Smooth muscle cell of the brain vasculature (primary cell): ENCODE measurements at places on chromosomes 2 and 18.

- no peak for DNase-seq
These were observed 62.4 kb downstream of the MTX2 start for GRCh38 chr2:176331646-176332045.

- no peak for DNase-seq
These were observed 3.6 kb upstream of the DOK6 start for GRCh38 chr18:69397096-69397495.

DNA sequence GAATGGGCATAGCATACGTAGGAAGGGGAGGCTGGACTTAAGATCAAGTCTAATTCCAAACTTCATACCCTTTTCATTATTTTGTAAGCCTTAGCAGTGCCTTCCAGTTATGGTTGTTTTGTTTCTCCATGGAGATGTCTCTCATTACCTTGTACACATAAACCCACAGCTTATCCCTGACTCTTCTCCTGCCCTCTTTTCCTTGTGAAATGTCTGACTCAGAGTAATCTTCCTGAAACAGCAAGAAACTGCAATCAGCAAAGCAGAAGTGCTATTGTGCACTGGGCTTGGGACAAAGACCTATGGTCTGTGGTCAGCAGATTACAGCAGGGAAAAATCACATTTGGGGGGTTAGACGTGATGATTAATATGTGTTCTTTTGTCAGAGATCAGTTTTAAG is 176.7 kb downstream of the IKZF2 start:
- peak; percentile 20 for DNase-seq

DNA sequence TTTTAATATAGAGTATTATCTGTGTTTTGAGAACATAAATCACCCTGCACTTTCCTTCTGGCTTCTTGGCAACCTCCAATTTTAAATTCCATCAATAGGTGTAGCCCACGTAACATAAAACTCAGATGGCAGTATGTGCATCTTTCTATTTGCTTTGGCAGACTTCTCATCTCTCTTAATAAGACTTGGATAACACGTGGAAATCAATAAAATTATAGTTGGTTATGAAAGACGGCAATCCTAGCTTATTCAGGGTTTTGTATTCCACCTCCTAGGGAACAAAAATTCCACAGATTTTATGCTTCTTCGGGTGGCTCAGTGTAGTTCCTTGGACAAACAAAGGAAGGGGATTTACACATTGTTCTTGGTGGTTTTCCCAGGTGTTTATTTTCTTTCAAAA is 299.3 kb downstream of the RND3 start:
- no peak for DNase-seq

- DNase-seq: no peak
These were observed 9.6 kb upstream of the ALPK2 start for GRCh38 chr18:58638441-58638840.

DNA sequence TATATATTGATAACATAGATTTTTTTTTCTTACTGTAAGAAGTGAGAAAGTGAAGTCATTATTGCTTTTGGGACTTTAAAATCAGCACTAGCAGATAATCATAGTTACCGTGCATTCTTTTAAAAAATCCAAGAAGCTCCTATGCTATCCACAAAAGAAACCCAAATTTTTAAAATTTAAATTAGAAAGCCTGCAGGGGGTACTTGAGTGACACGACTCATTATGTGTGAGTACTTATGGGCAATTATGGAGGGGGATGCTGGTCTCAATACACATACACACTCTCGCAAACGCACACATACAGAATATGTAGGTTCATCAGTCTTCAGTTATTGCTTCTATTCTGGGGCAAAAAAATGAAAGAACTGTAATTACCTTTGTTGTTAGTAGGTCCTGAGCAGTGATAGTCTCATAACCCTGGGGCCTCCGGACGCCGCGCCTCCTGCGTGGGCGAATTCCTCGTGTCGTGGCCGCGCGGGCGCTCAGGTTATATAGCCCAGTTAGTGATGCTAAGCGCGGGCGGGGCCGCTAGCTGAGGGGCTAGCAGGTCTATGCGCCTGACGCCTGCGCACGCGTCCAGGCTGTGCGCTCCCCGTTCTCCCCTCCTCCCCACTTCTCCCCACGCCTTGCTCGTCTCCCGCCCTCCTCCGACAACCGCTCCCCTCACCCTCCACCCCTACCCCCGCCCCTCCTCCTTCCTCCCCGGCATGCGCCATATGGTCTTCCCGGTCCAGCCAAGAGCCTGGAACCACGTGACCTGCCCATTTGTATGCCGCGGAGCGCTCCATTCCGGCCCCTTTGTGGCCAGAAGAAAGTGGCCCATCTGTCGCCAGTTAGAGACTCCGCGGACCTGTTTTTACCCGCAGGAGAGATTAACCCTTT is at the start of gene NEUROD1:
NEUROD1 (minus strand) TSS at position 463 of the 882 bp plus-strand sequence. CDS start 1,657 bp downstream, outside the sequence.
- no peak for DNase-seq

GRCh38 chr2:18325118-18325517 is 235.3 kb downstream of the RDH14 start:
- DNase-seq: no peak

GRCh38 chr2:170152421-170152820 is 25.5 kb upstream of the MYO3B start:
- DNase-seq: no peak

- no peak for DNase-seq
These were observed 346.2 kb upstream of the MEX3C start for GRCh38 chr18:51543658-51544155.

GRCh38 chr18:58949031-58949430 is 84.4 kb downstream of the ZNF532 start:
- DNase-seq: no peak

DNA sequence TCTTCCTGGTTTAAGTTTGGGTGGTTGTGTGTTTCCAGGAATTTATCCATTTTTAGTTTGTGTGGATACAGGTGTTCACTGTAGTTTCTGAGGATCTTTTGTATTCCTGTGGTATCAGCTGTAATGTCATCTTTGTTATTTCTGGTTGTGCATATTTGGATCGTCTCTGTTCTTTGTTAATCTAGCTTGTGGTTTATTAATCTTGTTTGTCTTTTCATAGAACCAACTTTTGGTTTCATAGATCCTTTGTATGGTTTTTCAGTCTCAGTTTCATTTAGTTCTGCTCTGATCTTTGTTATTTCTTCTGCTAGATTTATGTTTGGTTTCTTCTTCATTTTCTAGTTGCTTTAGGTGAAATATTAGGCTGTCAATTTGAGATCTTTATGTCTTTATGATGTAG is 202.4 kb upstream of the ZSWIM2 start:
- no peak for DNase-seq

DNA sequence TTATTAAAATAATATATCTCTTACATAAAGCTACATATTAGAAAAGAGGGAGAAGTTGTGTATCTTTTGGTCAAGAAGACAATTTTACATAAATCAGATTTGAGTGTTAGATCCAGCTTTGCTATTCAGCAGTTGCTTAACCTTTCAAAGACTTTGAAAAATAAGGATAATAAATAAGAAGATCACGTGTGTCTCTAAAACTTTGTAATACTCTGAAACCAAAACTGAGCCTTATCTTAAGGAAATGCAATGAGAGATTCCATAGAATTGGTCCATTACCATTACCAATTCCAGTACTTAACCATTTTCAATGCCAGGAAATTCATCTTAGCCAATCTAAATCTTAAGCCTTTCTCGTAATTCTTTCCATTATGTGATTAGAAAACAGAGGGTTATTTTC is 89.2 kb upstream of the COL5A2 start:
- no peak for DNase-seq

GRCh38 chr2:85663594-85664565 is 4.1 kb downstream of the SFTPB start:
- no peak for DNase-seq

DNA sequence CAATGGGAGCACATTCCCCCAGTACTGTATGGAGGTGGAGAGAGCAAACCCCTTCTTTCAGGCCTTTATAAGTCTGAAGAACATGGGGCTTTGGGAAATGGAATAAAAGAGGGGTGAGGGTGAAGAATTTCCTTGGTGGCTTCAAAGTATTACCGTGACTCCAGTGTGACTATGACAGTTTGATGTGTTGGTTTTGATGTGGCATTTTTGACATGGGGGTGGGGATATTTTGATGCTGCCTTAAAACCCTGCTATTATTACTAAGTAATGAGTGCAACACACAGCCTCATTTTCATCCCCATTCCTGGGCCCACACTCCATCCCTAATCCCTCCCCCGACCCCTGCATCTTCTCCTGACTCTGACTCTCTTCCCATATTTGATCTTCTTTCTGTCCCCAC is 23.6 kb downstream of the QPCT start:
- no peak for DNase-seq

DNA sequence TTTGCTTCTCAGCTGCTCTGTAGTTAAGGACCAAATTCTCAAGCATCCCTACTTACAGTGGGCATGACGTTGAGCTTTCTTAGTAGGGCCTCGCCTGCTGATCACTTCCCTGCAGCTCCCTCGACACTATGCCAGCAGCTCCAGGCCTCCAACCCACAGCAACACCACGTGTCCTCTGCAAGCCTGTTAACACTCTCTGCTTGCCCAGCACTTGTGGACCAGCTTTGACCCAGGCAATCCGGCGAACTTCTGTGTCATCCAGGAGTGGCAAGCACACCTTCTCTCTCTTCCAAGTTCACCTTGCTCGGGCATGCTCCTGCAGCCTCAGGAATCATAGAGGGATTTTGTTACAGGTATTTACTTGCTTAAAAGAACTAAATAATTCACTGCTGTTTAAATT is 138.6 kb upstream of the FHL2 start:
- no peak for DNase-seq

DNA sequence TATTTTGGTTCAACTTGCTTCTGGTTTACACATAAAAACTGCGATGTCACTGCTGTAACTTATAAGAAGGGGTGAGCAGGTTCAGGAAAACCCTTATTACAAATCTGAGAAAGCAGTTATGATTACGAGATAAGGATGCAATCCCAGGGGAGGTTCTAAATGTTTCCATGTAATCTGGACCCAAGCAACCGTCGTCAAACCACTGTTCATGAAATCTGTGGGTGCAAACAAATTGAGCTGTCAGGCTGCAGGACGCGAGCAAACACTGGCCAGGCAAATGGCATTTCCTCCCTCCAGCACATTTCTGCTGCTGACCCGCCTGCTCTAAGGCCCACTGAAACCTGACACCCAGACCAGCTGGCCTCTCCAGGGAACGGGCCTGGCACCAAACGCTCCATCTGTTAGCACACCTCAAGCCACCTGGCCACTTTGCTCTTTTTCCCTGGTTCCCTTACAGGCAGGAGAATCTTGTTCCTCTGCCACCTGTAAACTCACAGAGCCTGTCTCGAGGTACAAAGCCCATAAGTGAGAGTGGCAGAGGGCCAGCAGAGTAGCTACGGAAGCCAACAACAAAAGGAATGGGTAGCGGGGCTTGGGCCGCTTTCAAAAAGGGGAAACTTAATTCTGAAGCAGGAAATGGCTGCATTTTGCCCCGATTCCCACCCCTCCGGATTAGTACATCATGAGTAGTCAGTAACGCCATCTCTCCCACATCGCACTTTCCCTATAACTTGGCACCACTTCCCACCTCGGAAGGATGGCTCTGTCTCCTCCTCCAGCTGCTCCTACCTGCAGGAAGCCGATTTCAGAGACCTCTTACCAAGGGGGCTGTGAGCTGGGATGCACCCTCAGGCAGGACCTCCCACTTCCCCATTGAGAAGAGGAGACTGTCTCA is 26.5 kb downstream of the CRACDL start:
- no peak for DNase-seq

- DNase-seq: no peak
These were observed 21.6 kb upstream of the TRIB2 start for GRCh38 chr2:12694990-12695774.

DNA sequence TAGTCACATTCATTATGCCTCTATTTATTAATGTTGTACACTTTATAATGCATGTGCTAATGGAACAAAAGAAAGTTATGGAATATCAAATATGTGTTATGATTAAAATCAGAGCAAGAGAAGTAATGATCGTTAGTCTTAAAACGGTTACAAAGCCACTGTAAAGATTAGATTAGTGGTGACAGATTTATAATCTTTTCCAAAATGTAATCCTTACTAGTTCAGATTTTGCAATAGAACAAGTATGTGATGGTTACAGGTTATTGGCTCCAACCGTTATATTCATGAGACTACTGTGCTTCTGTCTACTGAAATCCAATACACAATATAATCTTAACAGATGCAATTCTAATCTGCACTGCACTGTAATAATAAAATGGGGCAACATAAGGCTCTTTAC is 180.6 kb downstream of the ZNF521 start:
- no peak for DNase-seq

DNA sequence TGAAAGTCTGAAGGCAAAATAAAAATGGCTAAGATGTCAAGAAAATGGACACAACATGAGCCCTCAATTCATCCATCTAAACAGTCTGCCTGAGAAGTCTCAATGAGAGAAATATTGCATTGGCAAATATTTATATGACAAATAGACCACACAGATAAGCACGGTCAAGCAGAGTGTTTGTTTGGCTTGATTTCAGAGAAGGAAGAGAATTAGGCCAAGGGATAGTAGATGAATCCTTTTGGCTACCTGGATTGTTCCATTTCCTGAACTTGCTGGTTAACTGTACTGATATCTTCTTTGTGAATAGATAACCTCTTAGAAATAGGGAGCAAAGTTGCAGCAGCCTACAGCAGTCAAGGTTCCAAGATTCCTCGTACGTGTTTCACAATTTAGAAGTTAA is 129.6 kb downstream of the RBMS1 start:
- no peak for DNase-seq
